ENCODE measurements at places on chromosomes 7 and 10.
A peak's percentile ranks its signal among the peaks of the same experiment; 100 is the strongest.

GRCh38 chr10:24556126-24556749 lies 167.4 kb downstream of the ARHGAP21 start:
- no peak for DNase-seq

GRCh38 chr7:157985636-157986035 lies 602.0 kb downstream of the PTPRN2 start:
- no peak for DNase-seq

DNA sequence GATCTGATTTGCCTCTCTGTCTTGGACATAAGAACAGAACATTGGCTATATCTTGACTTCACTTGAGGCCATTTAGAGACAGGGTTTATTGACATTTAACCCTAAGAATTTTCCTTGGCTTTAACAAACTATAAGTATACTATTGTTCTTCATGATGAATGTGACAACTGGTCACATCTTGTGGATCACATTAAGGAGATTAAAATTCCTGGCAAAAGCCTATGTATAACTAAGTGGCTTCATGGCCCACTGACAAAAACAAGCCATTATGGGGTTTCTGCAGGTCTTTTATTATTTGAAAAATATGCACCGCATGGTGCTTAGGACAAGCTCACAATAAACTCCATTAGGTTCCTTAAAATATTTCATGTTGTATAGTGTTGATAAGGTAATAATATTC lies 54.8 kb downstream of the THNSL1 start:
- no peak for DNase-seq

GRCh38 chr7:24697416-24697815 lies 59.8 kb downstream of the GSDME start:
- no peak for DNase-seq

- peak; percentile 12 for DNase-seq
These were observed 503.1 kb downstream of the GRID1 start for GRCh38 chr10:85863301-85864172.

DNA sequence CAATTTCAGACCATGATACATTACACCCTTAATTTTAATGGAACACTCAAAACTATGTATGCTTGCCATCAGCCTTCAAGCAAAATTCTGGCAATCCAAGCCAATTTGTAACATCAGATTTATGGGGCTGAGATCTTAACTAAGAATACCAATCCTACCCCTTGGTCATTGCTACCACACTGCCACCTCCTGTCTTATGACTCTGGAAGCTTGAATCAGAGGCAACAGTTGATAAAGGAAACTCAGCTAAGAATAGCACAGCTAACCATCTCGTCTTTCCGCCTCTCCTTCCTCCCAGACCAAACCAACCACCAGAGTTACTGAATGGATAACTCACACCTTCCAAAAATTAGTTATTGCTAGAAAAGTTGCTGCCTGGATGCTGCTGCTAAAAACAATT lies 7.4 kb downstream of the IGF2BP3 start:
- DNase-seq, result peak; percentile 51

GRCh38 chr10:29691564-29692072 lies 56.8 kb upstream of the SVIL start:
- DNase-seq, result peak; percentile 85

GRCh38 chr7:40475681-40475982 lies 340.8 kb downstream of the SUGCT start:
- no peak for DNase-seq

DNA sequence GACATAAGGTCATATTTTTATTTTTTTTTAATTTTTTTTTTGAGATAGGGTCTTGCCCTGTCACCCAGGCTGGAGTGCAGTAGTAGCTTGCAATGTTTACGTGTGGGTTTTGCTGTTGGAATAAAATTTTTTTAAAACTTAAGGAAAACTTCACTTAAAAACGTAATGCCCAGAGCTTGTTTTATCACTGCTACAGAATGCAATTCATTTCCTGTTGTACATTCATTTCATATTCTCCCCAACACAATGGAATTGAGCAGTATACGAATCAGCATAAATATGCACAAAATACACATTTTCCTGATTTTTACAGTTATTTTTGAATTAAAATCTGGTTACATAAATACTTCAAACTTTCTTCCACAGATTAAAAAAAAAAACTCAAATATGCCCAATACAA lies 40.3 kb downstream of the RSU1 start:
- no peak for DNase-seq

- no peak for DNase-seq
These were observed 17.6 kb downstream of the ANXA11 start for GRCh38 chr10:80187465-80188409.

GRCh38 chr10:15474671-15475070 lies 103.6 kb upstream of the FAM171A1 start:
- no peak for DNase-seq

DNA sequence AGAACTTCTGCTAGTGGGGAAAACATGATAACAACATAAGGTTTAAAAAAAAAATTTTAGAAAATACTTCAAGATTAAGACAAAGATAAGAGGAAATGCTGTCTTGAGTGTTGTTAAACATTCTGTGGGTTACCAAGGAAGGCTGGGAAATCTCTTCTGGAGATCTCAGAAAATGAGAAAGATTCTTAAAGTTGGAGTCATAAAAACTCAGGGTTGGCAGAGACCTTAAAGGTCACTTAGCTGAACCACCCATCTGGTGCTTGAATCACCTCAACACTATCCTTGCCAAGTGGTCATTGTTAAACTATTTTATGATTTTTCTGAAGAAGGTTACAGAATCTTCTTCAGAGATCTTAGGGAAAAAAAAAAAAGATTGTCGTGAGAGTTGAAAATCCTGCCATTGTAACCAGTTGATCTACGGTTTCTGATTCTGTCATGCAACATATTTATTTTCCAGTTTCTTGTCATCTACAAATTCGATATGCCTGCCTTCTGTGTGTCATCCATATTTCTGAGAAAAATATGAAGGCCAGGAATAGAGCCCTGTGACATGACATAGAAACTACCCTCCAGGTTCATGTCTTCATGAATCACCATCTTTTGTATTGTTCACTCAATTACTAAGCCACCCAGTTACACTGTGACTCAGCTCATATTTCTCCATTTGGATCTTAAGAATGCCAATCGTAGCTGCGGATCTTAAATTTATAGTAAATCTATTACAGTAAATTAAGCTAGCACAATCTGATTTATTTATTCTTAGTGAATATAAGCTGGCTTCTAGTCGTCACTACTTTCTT lies 179.2 kb downstream of the ST7 start:
- peak; percentile 99 for DNase-seq

- no peak for DNase-seq
These were observed 117.0 kb downstream of the AASS start for GRCh38 chr7:122027058-122027457.
